Activated CD4-positive, alpha-beta T cell treated with anti-CD3 and anti-CD28 coated beads, Interleukin-2, amount 10 ng/mL, durations not matched to agents 24 days and 14 days (primary cell): ENCODE measurements at places on chromosomes 13 and 19. TPM values are rescaled to one million over a fixed set of nuclear protein-coding genes. Genes with fewer than 3 reads are reported as not detected.

The UBE2L5 gene
- total RNA-seq: not detected in 2 replicates

The LILRA1 gene
- total RNA-seq: not detected in 2 replicates

The THSD8 gene
- 26.8 and 32.7 TPM in 2 replicates for total RNA-seq

The VPS36 gene
- 42.0 and 43.0 TPM in 2 replicates for total RNA-seq
